ENCODE measurements at places on chromosomes 13 and 19.

DNA sequence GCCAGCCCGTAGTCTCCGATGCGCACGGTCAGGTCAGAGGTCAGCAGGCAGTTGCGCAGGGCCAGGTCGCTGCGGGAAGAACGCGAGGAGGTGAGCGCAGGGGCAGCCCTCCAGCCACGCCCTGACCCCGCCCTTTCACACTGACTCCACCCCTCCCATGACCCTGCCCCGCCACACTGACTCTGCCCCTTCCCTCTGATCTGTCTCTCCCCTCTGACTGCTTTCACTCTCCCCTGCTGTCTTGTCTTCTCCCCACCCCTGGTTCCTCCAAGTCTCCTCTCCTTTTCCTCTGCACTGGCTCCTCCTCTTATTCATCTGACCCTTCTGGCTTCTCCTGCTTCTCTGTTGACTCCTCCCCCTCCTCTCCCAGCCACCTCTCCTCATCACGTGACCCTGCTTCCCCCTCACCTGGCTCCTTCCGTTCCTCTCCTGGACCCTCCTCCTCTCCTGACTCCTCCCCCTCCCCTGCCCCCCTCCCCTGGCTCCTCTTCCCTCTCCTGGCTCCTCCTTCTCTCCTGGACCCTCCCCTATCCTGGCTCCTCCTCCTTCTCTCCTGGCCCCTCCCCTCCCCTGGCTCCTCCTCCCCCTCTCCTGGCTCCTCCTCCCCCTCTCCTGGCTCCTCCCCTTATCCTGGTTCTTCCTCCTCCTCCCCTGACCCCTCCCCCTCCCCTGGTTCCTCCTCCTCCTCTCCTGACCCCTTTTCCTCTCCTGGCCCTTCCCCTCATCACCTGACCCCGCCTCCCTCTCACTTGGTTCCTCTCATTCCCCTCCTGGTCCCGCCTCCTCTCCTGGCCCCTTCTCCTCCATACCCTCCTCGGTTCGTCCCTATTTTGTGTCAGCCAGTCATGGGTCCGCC, 9.9 kb downstream of the LMTK3 start:
- ATAC-seq = peak; percentile 83

- no peak for ATAC-seq
These were observed 8.7 kb downstream of the CD177 start for GRCh38 chr19:43362179-43362578.

DNA sequence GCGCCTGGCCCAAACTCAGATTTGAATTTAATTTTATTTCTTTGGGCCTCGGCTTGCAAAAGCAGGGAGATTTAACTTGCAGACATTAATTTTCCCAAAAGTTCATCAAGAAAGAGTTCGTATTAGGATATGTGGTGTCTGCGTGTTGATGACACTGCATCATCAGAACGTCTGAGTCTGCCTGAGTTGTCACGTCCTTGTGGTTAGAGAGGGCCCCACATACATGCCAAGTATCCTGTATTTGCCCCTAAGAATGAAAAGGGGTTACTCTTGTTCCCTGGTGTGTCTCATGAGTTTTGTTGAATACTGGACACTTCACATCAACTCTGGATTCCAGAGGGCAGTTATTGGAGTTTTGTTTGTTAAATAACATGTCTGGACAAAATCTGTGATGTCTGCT, 5.6 kb upstream of the TEX29 start:
- ATAC-seq = no peak

DNA sequence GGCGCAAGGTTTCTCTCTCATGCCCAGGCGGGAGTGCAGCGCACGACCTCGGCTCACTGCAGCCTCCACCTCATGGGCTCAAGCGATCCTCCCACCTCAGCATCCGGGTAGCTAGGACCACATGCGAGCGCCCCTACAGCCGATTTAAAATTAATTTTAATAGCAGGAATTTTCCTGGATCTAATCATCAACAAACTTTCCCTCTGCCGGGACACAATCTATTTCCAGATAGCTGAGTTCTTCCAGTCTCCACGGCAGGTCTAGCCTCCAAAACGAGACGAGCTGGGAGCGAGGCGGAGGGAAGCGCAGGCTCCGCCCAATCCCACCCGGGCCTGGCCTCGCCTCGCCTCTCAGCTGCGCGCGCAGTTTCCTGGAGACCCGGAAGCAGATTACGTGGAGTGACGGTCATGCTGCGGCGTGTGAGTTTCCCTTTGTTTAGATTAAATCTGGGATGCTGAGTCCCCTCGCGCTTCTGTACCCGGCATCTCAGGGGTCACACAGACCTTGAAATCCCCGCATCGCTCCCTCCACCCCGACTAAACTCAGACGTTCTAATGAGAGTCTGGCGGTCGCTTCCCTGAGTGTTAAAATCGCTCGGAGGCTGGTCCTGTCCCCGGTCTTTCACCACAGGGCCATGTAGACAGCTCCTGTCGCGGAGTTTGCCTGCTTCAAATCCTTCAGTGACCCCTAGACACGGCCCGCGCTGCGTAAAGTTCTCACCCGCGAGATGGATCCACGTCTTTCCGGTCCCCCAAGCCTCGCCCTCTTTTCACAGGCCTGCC, at the start of gene ZNF880:
Gene ZNF880 (plus strand): TSS at position 365 of the 782 bp plus-strand sequence. CDS start 43 bp downstream, at position 408.
- peak; percentile 99 for ATAC-seq

GRCh38 chr13:46343279-46343994, 43.6 kb downstream of the RUBCNL start:
- ATAC-seq = no peak

DNA sequence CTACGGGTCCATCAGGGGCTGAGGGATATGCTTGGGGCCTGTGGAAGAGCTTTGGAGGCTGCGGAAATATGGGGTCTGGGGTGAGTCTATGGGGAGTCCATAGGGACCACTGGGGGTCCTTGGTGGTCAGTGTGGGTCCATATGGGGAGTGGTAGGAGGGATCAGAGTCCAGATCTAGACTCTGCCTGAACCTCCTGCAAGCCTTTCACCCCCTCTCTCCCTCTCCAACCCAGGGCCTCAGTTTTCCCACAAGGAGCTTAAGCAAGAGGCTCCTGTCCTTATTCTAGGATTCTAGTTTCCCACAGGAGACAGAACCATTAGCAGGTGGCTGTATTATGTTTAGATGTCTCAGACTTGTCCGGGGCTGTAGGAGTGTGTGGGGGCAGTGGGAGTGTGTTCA, 161.9 kb upstream of the TSHZ3 start:
- ATAC-seq = no peak
